NCI-H1092 (cell line): ENCODE measurements at places on chromosomes 2 and 18.

- no peak for DNase-seq
Observed at GRCh38 chr18:7904529-7904928, 337.4 kb downstream of the PTPRM start.

GRCh38 chr18:11147371-11147951 lies 1.9 kb downstream of the PIEZO2 start:
- no peak for DNase-seq

- no peak for DNase-seq
Observed at GRCh38 chr2:15299904-15300520, 261.1 kb downstream of the NBAS start.

DNA sequence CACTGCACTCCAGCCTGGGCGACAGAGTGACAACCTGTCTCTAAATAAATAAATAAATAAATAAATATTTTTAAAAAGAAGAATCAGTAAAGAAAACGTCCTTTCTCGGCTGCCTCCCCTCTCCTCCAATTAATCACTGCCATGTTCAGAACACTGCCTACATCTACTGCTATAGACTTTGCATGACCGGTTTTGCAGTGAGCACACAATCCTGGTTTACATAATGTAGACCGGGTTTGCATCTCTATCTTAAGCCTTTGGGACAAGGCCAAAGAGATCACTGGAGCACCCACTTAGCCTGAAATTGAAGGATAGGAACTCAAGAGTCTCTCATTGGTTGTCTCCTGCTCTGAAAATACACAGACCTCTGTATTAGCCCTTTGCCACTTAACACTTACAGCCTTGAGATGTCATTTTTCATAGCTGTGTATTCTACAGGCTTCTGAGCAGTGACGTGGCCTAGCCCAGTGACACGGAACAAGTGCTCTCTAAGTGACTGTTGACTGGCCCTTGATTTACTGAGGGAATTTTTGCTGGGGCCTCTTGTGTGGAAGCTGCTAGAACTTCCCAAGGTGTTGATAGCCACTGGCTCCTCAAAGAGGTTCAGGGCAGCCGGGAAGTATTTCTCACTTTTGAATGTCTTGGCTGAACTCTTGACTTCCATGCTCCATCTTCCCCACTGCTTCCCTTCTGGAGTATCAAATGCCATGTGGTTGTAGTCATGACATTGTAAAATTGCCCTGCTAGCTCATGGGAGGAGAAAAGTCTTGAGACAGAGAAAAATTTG lies 45.3 kb upstream of the CCBE1 start:
- DNase-seq = no peak

DNA sequence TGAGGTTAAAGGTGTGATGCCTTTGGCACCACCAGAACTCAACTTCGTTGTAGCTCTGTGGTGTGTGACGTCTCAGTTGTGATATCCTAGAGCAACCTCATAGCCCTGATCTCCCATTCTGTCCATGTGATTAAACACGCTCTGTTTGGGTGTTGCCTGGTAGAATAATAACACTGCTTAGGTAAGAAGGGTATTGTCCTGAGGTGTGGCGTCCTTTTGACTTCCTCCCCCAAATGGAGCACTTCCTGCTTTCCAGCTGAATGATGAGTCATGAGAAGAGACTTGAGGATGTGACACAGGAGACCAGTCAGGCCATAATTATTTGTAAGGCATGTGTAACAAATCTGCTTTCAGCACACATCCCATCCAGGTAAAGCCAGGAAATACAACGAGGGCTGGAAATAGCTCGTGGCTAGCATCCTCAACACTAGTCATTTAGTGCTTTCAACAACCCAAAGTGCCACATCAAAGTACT lies 100.7 kb downstream of the RAPGEF4 start:
- DNase-seq = no peak

- no peak for DNase-seq
Observed at GRCh38 chr2:36068086-36068485, 287.5 kb upstream of the CRIM1 start.
